ENCODE measurements at places on chromosomes 3 and 15.
A peak's percentile ranks its signal among the peaks of the same experiment; 100 is the strongest.

DNA sequence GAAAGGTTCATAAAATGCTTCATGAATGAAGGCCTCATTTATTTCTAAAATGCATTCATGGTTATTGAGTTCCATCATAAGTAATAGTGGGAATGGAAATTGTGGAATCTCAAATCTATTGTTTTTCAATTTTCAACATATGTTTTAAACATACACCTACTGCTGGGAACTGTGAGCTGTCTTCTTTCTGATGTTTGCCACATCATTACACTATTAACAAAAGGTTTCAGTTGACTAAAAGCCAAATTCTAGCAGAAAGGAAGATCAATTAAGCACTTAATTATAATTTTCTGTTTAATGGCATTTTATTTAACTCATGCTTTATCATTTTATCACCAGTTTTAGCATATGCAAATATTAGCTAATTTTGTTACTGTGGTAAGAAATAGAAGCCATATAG lies 13.8 kb upstream of the TBC1D23 start:
- no peak for DNase-seq

DNA sequence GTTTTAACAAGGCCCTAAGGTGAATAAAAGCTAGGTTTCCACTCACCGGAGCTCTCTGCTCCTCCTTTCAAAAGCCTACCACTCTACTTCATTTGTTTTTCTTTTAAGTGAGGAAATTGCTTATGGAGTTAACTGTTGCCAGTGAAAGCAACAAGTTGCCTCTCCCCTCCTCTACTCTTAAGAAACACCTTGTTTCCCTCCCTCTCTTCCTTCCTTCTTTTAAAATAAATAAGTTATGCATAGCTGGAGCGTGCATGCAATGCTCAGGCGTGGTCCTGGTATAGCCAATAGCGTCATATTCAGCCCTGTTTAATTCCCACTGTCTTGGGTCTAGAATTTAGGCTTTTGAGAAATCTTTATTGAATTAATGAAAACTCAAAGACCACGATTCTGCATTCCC lies 101.1 kb upstream of the IGF1R start:
- DNase-seq = no peak

GRCh38 chr3:23217872-23218554 lies 14.9 kb downstream of the UBE2E2 start:
- DNase-seq = no peak

DNA sequence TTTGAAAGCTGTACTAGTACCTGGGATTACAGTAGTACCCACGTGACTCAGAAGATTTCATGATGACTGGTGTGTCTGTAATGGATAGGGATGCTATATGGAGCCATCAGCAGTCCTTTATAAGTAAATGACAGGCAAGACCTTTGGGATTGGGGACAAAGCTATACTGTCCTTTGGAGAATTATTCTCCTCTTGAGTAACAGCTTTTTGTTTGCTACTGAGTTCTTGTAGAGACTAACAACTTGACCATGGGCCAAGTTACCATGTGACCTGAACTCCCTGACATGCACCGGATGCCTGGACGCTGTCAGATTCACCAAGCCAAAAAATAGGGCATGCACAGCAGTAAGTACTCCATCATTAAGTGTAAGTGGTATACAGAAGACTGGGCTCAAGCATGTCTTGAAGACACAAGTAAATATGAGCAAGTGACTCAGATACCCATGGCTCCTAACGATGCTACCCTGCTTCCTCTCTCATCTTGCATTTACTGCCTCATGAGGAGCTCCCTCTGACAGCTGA lies 12.9 kb downstream of the SEC11A start:
- no peak for DNase-seq

GRCh38 chr15:35289024-35289617 lies 204.0 kb upstream of the NANOGP8 start:
- no peak for DNase-seq

DNA sequence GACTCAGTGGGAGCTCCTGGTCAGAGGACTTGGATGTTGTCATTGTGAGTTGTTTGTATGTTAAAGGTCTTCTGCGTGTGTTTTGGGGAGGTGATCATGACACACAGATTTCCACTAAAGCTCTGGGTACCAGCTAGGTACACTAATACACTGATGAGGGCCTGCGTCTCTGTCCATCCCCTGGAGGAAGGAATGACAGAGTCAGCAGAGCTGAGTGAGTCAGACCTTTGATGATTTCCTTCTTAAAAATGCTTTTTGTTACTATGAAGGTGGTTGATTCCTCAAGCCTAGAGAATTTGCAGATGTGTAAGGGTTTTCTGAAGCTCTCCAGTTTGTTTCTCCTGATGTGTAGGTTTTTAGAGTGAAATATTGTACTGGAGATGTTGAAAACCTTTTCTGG lies 424.1 kb upstream of the TPM1 start:
- no peak for DNase-seq

DNA sequence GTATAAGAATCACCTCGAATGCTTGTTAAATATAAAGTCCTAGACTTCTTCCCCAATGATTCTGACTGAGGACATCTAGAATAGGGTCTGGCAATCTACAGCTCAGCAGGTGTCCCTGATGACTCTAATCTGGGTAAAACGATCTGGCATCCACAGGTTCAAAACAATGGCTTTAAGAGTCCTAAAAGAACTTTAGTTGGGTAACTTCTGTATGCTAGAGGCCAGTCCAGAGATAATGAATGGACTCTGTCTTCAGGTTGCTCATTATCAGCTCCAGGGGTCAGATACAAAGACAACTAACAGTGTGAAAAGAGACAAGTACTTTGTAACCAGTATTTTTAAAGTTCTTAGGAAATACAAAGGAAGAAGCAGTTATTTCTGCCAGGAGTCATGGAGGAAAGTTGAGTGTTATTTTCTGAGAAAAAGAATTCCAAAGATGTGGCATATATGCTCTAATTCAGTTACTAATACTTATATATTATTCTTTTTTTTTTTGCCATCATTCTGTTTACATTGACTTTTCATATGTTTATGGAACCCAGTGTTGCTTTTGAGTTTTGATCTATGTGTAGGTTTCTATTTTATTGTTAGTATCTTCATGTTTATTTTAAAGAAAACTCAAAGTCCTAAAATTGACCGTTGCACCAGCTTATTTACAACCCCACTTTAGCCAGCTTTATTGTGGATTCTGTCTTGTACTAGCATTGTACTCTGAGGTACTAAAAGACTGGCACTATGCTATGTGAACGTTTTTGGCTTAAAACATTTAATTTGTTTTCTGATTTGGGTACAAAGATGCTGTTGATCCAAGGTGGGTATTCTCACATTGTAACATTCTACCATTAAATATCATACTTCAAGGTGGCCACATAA lies 3.1 kb upstream of the GPR15 start:
- DNase-seq = no peak

- DNase-seq = no peak
Measured at GRCh38 chr15:83694536-83694935, 40.6 kb downstream of the ADAMTSL3 start.

GRCh38 chr3:62188681-62189375 lies 184.5 kb downstream of the FEZF2 start:
- peak; percentile 19 for DNase-seq

DNA sequence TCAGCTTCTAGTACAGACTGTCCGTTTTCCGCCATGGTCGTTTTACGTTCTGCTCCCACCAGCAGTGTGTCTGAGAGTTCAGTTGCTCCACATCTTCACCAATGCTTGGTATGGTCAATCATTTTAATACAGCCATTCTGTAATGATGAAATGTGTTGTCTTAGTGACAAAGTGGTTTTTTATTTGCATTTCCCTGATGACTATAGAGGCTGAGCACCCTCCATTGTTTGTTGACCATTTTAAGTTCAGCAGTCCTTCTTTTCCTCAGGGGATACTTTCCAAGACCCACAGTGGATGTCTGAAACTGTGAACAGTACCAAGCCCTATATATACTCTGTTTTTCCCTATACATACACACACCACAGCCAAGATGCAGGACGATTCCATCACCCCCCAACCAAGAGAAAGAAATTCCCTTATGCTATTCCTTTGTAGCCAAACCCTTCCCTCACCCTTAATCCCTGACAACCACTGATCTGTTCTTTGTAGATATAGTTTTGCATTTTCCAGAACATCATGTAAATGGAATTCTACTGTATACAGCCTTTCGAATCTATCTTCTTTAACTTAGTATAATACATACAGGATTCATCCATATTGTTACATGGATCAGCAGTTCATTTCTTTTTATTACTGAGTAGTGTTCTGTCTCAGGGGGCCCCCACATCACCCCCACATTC lies 55.9 kb downstream of the C3orf20 start:
- no peak for DNase-seq

DNA sequence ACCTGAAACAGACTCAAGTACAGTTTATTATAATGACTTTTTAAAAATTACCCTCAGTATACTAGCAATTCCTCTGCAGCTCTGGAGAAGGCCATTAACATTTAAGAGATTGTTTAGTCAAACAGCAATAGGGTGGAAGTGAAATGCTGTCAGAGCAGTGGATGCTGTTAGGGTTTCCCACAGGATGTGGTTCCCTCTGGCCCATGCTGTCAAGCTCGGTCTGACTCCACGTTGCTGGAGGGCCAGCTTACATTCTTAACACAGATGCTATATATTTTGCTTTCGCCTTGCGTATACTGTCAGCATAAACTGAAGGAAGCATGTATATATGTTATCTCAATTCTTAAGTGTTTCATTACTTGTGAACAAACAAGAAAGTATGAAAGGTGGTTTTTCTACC lies 231.1 kb upstream of the COL8A1 start:
- DNase-seq = no peak
